Activated T-cell treated with anti-CD3 and anti-CD28 coated beads, Interleukin-2, amount 50 U/mL, for 24 hours (primary cell): ENCODE measurements at places on chromosomes 3 and 15.

GRCh38 chr15:70650567-70651302 is 112.6 kb downstream of the UACA start:
- no peak overlapping the region for H3K4me3 ChIP-seq
- H3K27me3 ChIP-seq, result peaks cover 2% of the 10 kb centered on the region
- no peaks in the 10 kb centered on the region for H3K36me3 ChIP-seq
- no peak for DNase-seq

DNA sequence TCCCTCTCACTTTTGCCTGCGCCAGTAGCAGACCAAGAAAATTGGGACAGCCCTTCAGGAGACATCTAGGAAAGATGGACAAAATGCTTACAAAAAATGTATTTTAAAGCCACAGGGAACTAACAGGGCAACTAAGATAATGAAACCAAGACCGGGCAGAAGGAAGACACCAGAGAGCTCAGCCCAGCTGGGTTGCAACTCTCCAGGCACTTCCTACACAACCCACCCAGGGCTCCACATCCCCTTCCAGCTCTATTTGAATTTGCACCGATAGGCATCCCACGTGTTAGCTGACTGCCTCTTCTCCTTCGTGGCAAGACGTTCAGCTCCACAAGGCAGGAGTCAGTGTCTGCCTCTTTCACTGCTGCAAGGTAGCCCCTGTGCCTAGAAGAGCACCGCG is 6.6 kb upstream of the ATP10A start:
- H3K27me3 ChIP-seq, result no peaks in the 10 kb centered on the region
- no peak for DNase-seq
- H3K4me3 ChIP-seq, result no peak overlapping the region

DNA sequence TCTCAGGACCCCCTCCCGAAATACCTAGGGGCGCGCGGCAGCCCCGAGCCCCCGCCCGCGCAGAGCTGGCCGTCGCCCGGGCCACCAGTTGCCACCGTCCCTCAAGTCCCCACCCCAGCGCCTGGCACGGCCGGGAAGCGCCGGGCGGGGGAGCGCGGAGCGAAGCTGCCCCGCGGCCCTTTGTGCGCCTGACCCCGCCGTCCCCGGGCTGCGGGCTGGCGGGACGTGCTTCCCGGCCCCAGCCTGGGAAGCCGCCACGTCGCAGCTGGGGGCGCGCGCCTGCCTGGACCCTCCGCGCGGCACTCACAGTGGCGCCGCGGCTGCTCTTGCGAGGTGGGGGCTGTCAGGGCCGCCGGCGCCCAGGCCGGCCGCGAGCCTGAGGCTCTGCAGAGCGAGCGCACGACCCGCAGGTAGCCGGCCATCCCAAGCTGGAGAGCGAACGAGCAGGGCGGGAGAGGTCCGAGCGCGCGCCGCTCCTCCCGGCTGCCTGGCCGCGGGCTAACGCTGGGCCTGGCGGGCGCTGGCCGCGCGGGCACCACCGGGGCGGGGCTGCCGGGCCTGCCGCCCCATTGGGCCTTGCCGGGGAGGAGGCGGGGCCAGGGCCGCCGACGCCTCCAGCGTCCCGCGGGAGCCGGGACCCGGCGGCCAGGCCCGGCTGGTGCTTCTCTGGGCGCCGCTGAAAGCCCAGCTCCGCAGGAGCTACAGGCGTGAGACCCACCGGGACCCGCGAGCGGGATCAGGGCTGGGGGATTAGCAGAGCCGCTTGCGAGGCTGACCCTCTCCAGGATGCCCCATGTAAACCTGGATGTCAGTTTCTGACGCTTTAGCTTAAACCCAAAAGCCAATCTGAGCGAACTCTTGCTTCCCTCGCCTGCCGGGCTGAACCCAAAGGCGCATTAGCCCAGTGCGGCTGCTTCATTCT is at the start of gene IDH2:
TSS of gene IDH2 (minus strand) at position 500 of the 922 bp plus-strand sequence. CDS start at position 422, 78 bp downstream.
- peak within 1 kb of the TSS; percentile 86 for H3K4me3 ChIP-seq
- H3K4me1 ChIP-seq, result peaks cover 52% of the 10 kb centered on the region
- DNase-seq, result peak; percentile 86
- peaks cover 18% of the 10 kb centered on the region for H3K36me3 ChIP-seq
- no peaks in the 10 kb centered on the region for H3K27me3 ChIP-seq

GRCh38 chr3:11711876-11712275 is 68.2 kb upstream of the VGLL4 start:
- no peak for DNase-seq
- H3K4me3 ChIP-seq, result no peak overlapping the region
- no peak overlapping the region for H3K27ac ChIP-seq

DNA sequence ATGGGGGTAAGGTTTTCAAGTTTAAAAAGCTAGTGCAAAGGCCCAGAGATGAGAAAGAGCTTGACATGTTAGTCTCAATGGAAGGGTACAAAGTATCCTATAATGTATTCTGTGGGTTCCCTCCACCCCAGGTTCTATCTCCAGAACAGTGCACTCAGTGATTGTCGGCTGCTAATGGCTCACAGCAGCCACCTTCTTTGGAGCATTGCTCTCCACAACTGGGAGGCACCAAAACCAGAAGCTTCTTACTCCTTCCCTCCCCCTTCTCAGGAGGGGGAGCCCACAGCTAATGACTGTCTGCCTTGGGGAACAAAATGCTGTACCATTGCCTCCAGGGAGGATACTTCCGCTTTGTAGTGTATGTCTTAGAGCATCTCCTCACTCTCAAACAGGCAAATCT is 439.4 kb upstream of the RBMS3 start:
- H3K4me1 ChIP-seq, result peaks cover 24% of the 10 kb centered on the region
- H3K36me3 ChIP-seq, result no peaks in the 10 kb centered on the region
- no peak overlapping the region for H3K4me3 ChIP-seq
- peak overlapping the region; percentile 87 for H3K27ac ChIP-seq
- no peak for DNase-seq

GRCh38 chr3:99212969-99213368 is 311.5 kb upstream of the DCBLD2 start:
- no peaks in the 10 kb centered on the region for H3K27me3 ChIP-seq
- no peaks in the 10 kb centered on the region for H3K4me1 ChIP-seq
- H3K36me3 ChIP-seq, result no peaks in the 10 kb centered on the region

- H3K4me3 ChIP-seq, result no peak overlapping the region
- H3K4me1 ChIP-seq, result peaks cover 1% of the 10 kb centered on the region
- H3K36me3 ChIP-seq, result no peaks in the 10 kb centered on the region
- no peak for DNase-seq
- peaks cover 12% of the 10 kb centered on the region for H3K27me3 ChIP-seq
Observed at GRCh38 chr3:40766396-40766795, 241.6 kb downstream of the ZNF621 start.

- no peak overlapping the region for H3K4me3 ChIP-seq
- peaks cover 8% of the 10 kb centered on the region for H3K4me1 ChIP-seq
- no peaks in the 10 kb centered on the region for H3K36me3 ChIP-seq
Observed at GRCh38 chr3:158735296-158736033, 3.2 kb upstream of the RARRES1 start.

DNA sequence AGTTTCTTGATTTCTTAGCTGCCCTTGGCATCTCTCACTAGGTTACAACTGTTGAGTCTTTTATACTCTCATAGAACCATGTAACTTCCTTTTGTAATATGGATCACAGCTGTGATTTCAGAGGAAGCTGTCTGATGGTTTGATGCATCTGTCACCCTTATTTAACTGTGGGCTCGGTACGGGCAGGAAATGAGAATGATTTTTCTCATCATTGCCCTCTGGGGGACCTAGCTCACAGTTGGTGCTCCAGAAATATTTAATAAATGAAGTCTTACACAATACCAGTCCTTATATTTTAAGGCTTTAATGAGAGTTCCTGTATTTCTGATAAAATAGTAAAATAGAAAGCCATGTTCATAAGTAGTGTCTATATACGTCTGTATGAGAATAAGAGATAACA is 151.2 kb downstream of the EBLN2 start:
- no peaks in the 10 kb centered on the region for H3K36me3 ChIP-seq
- H3K4me3 ChIP-seq, result no peak overlapping the region
- no peak for DNase-seq
- no peaks in the 10 kb centered on the region for H3K27me3 ChIP-seq
- no peaks in the 10 kb centered on the region for H3K4me1 ChIP-seq

GRCh38 chr3:14991151-14991742 is 43.9 kb downstream of the NR2C2 start:
- H3K27me3 ChIP-seq, result no peaks in the 10 kb centered on the region
- H3K4me3 ChIP-seq, result no peak overlapping the region
- peaks cover 56% of the 10 kb centered on the region for H3K4me1 ChIP-seq
- DNase-seq, result no peak
- no peak overlapping the region for H3K27ac ChIP-seq
- H3K36me3 ChIP-seq, result peaks cover 20% of the 10 kb centered on the region

DNA sequence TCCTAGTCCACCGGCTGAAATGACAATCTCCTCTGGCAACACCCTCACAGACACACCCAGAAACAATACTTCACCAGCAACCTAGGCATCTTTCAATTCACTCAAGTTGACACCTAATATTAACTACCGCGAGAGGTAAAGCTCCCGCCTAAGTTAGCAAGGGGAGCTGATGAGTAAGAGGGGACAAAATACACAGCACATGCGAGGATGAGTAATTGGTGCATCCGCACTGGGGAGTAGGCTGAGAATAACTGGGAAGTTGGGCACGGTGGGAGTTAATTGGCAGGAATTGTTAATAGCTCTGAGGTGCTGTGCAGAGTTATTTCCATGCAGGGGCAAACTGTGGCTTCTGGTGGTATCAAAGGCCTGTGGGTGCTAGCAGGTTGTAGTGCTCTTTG is 14.5 kb upstream of the PLD1 start:
- no peak overlapping the region for H3K4me3 ChIP-seq

DNA sequence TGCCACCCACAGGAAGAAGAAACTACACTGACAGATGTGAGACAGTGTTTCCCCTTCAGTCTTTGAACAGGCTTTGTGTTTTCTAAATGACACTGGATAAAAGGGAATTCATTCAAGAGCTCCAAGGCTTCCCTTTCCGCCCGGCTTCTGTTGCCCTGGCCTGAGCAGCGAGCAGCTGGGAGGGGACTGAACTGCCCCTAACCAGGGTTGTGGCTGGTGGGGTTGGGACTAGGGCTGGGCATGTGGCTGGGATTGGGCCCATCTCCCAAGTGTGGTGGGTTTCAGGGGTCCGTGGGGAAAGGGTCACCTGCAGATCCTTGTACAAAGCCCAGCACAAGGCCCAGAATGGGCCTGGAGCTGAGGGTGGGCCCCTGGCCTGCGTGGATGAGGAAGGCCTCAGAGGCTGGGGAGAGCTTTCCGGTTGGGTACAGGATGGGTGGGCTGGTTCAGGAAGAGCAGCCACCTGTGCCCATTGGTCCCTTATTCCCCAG is 10.4 kb downstream of the VILL start:
- H3K27me3 ChIP-seq, result no peaks in the 10 kb centered on the region
- no peak for DNase-seq
- peaks cover 48% of the 10 kb centered on the region for H3K4me1 ChIP-seq
- H3K4me3 ChIP-seq, result no peak overlapping the region

DNA sequence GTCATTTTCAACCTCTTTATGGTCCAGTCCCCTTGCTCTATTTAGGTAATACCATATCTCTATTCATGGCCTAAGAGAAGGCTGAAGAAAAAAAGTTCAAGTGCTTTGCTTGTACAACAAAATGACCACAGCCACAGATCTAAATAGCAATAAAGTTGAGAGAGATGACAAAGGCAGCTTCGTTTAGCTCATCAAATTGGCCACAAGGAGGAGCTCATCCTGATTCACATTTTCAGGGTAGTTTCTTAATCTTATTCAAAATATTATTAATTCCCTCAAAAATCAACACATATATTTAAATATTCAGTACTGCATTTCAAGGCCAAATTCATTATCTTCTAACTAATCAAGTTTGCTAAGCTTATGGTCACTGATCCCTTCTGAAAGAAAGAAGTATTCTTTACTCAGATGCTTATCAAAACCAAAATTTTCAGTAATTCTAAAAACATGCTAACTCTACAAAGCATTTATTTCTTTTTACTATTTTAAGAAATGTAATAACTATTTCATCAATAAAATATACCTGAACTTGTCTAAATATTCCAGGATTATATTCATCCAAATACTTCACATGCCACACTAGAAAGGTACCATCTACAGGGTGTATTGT is 85.5 kb downstream of the DMXL2 start:
- no peaks in the 10 kb centered on the region for H3K27me3 ChIP-seq
- H3K36me3 ChIP-seq, result peaks cover 1% of the 10 kb centered on the region
- no peak overlapping the region for H3K4me3 ChIP-seq

DNA sequence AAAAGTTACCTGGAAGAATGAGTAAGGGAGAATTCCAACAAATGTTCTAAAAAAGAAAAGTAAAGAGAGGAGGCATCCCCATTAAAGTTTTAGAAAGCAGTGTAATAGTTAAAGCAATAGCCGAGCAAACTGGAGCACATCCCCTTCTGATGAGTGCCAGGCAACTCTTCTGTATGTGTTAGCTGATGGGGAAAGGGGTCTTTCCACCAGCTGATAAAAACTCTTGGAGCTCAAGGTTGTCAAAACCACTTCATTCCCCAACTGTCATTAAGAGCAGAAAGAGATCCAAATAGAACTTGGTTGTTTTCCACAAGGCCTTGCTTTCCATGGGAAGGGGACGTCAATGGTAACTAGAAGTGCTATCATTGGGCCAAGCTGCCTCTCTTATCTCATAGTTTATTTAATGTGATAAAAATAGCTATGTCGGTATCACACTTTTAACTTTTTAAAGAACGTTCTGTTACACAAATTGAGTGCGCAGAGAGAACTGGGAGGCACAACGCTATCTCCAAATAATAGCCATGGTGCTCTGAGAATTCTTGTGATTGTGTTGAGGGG is 116.9 kb downstream of the POLR2M start:
- H3K27me3 ChIP-seq, result peaks cover 26% of the 10 kb centered on the region
- no peaks in the 10 kb centered on the region for H3K36me3 ChIP-seq
- H3K4me3 ChIP-seq, result no peak overlapping the region
- no peak for DNase-seq

GRCh38 chr15:81643771-81644170 is 269.8 kb upstream of the TMC3 start:
- H3K4me1 ChIP-seq, result no peaks in the 10 kb centered on the region
- no peak for DNase-seq

GRCh38 chr15:75702436-75702835 is 10.2 kb downstream of the CSPG4 start:
- no peak overlapping the region for H3K27ac ChIP-seq
- no peaks in the 10 kb centered on the region for H3K36me3 ChIP-seq
- peaks cover 3% of the 10 kb centered on the region for H3K4me1 ChIP-seq
- H3K27me3 ChIP-seq, result no peaks in the 10 kb centered on the region
- DNase-seq, result no peak

GRCh38 chr3:122989856-122990575 is 37.5 kb downstream of the SEMA5B start:
- no peaks in the 10 kb centered on the region for H3K4me1 ChIP-seq
- no peak overlapping the region for H3K4me3 ChIP-seq
- no peak overlapping the region for H3K27ac ChIP-seq

GRCh38 chr15:101579631-101580163 is 72.5 kb downstream of the TM2D3 start:
- no peaks in the 10 kb centered on the region for H3K36me3 ChIP-seq
- no peaks in the 10 kb centered on the region for H3K4me1 ChIP-seq
- peaks cover 52% of the 10 kb centered on the region for H3K27me3 ChIP-seq

GRCh38 chr3:138114431-138114918 is 933 bp downstream of the DZIP1L start:
- H3K4me1 ChIP-seq, result peaks cover 16% of the 10 kb centered on the region
- no peak for DNase-seq
- peak overlapping the region; percentile 78 for H3K4me3 ChIP-seq
- peaks cover 78% of the 10 kb centered on the region for H3K27me3 ChIP-seq
